ENCODE measurements at places on chromosomes 12 and 14. TPM values are rescaled to one million over a fixed set of nuclear protein-coding genes. Genes with fewer than 3 reads are reported as not detected.

The HRK gene
- not detected for total RNA-seq

The HNF1A gene
- not detected for total RNA-seq

The ZFYVE1 gene
- total RNA-seq: 16.2 TPM

The VPS29 gene
- 138 TPM for total RNA-seq

The SLCO1B1 gene
- not detected for total RNA-seq

The RHOJ gene
- total RNA-seq: not detected

The HOXC9 gene
- total RNA-seq: not detected

The RABGGTA gene
- total RNA-seq: 51.6 TPM

The RIMBP2 gene
- not detected for total RNA-seq

The KRT79 gene
- total RNA-seq: not detected

The NEUROD4 gene
- not detected for total RNA-seq

The KLRF1 gene
- 0.24 TPM for total RNA-seq

The ARHGAP9 gene
- total RNA-seq: 192 TPM

The KRT78 gene
- not detected for total RNA-seq

The RND1 gene
- total RNA-seq: 4.0 TPM

The KIF5A gene
- total RNA-seq: 2.2 TPM

The CD27 gene
- 89.8 TPM for total RNA-seq

The PITPNM2 gene
- total RNA-seq: 17.5 TPM

The ESPL1 gene
- 63.4 TPM for total RNA-seq

The CLEC1B gene
- not detected for total RNA-seq

All from T-helper 1 cell treated with Interleukin-12 subunit alpha and Interleukin-12 subunit beta and Interleukin-4 antibody, amounts not matched to agents 30 ng/mL and 1 ng/mL, for 36 hours (primary cell).